ENCODE measurements at places on chromosomes 16 and 17.

- DNase-seq = no peak
These were observed 5.1 kb upstream of the SETD6 start for GRCh38 chr16:58510097-58510775.

DNA sequence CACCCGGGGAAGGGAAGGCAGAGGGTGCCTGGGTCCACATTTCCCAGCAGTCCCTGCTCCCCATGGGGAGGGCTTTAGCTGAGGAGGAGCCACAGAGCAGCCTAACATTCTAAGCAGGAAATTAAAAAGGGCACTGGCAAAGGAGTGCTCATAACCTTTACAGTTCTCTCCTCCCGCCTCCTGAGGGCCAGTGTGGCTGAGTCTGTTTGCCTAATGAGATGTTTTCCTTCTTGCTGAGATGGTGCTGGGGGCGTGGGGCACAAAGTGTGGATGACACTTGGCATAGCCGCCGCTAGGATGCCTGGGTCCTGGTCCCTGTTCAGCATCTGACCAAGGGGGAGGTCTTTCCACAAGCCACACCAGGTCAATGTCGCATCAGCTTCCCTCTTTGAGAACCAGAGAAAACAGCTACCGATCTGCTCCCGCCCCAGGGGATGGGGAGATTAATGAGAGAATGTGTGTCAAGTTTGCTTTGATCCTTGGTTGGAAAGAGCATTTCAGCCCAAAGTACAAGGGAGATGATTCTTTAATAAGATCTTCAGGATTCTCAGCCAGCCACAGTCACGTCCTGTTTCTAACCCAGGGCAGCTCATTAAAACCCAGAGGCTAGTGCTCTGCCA, 5.8 kb downstream of the KIF18B start:
- DNase-seq = no peak

- no peak for DNase-seq
These were observed 265.8 kb upstream of the SOX9 start for GRCh38 chr17:71855010-71855409.

DNA sequence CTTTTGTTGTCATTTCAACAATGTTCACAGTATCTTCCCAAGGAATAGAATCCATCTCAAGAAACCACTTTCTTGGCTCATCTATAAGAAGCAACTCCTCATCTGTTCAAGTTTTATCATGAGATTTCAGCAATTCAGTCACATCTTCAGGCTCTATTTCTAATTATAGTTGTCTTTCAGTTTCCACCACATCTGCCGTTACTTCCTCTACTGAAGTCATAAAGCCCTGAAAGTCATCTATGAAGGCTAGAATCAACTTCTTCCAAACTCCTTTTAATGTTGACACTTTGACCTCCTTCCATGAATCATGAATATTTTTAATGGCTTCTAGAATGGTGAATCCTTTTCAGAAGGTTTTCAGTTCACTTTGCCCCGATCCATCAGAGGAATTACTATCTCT, 102.1 kb downstream of the CDH13 start:
- DNase-seq = no peak

GRCh38 chr17:16932611-16933010, 39.3 kb downstream of the TNFRSF13B start:
- no peak for DNase-seq

DNA sequence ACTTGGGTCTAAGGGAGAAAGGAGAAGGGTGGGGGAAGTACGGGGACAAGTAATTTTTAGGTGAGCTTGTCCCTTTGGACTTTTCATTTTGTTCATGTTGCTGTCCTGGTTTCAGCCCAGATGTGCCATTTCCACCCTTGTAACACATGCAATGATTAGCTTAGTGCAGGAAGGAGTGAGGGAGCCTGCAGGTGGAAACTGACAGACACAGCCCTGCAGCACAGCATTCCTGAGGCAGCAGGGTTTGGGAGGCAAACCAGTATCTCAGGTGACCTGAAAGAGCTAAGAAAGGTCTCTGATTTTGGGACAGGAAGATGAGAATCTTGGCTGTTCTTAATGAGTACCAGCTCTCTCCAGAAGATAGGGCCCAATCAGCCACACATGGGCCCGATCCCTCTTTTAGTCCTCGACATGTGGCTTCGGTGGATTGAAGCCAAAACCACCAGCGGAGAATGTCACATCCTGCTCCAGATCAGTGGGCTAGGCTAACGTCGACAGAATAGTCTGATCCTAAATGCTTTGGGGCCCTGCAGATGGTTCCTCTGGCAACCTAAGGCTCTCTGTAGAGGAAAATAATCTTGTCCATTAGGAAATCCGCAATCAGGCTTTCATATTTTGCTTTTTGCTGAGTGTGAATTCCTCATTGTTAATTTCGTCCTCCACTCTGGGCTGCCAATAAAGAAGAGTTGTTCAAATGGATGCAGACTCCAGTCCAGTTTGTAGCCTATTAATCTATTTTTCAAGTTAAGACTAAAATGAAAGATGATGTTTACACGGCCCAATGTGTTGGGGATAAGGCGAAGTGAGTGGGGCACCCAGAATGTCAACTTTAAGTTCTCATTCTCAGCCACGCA, 3.8 kb upstream of the RNF157 start:
- no peak for DNase-seq

DNA sequence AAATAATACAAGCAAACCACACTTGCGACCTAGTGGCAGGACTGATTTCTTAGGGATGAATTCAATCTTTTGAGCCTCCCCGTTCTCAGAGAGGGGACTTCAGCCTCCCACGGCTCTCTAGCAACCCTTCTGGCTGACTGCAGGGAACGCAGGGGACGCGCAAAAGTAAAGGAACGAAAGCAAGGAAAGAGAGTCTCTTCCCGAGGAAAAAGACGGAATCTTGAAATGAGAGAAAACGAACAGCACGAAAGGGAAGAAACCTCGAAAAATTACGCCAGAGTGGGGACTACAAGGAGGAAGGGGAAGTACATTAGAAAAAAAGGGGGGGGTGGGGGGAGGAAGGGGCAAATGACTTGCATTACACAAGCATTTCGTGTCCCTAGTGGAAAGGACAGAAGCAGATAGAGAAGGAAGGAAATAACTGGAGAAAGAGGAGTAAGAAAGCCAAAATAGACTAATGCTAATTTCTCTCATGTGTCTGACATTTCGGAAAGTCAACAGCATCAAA, 1.2 kb downstream of the GRB2 start:
- DNase-seq = peak; percentile 46

DNA sequence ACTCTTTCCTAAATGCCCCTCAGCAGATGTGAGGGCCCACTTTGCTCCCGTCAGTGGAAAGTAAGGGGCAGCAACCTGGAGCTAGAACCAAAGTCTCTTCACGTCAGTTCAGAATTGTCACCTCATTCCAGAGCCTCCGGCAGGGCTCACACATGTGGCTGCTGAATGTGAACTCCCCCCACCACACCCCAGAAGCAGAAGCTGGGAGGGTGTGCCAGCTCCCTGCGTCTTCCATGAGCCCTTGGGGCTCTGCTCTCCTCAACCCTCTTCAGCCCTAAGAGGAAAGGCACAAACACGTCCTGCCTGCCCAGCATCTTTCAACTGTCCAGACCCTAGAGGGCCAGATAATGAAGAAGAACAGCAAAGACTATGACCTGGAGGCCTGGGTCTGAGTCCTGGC, 105.3 kb downstream of the SALL1 start:
- no peak for DNase-seq

GRCh38 chr16:90072442-90073105, 4.6 kb downstream of the PRDM7 start:
- no peak for DNase-seq

DNA sequence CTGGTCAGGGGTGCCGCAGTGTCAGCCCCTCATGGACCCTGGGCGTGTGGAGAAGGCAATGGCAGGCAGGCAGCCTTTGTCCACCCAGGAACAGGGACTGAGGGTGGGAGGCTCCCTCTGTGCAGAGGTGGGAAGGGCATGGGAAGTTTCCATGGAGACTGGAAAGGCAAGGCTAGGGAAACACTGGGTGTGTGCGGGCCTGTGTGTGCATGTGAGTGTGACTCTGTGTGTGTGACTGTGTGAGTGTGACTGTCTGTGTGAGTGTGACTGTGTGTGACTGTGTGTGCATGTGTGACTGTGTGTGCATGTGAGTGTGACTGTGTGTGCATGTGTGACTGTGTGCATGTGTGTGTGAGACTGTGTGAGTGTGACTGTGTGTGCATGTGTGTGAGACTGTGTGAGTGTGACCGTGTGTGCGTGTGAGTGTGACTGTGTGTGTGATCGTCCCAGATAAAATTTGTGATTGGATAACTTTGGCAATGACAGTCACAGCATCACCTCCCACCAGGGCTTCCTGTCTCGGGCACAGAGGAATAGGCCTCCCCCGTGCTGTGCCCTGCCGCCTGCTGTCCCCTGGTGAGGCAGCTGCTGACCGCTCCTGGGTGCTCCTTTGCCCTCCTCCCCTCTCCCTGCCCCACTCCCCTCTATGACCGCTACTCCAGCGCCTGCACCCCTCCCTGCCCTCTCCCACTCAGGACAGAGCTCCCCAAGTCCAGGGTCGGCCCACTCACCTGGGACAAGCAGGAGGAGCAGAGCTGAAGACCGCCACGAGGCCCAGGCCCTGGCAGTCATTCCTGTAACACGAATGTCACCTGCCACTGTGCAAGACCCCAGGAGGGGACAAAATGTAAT, 698 bp downstream of the CD300C start:
- no peak for DNase-seq

GRCh38 chr17:36650096-36650775, 48.9 kb downstream of the MRM1 start:
- no peak for DNase-seq

GRCh38 chr17:48961516-48962233, 6.7 kb downstream of the GIP start:
- DNase-seq = no peak

GRCh38 chr16:12709807-12710206, 93.9 kb downstream of the CPPED1 start:
- DNase-seq = no peak

GRCh38 chr16:11792410-11793241, 4.4 kb downstream of the ZC3H7A start:
- DNase-seq = no peak

DNA sequence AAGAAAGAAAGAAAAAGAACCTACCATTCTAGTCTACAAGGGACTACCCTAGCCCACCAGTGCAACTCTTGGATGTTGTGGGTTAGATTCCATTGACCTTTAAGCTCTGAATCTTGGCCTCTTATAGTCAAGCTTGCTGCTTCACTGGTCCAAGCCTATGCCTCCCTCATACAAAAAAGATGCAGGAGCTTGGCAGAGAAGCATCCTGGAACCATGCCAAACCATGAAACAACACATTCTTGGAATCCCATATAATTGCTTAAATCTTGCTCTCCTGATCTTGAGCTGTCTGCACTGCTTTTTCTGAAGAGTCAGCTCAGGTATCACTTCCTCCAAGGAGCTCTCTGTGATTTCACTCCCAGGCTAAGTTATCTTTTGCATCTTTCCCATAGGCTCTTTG, 117.9 kb upstream of the GPR139 start:
- no peak for DNase-seq

DNA sequence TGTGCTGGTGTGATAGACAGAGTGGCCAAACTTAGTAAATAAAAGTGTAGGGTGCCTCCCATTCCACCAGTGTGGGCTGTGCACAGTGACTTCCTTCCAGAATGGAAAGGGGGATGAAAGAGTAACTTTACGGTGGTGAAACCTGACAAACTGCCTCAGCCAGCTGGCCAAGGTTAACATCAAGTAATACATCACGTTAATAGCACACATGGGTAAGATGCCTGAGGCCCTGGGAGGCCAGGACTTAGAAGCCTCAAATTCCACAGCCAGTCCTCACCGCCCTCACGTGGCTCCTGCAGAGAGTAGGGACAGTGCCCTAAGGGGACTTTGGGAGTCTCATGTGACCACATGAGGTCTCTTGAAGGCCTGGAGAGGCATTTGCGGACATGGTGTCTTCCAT, 14.1 kb downstream of the RMI2 start:
- no peak for DNase-seq

- no peak for DNase-seq
These were observed 17.4 kb upstream of the BRD7 start for GRCh38 chr16:50386139-50386538.

- DNase-seq = no peak
These were observed 27.1 kb downstream of the OGFOD1 start for GRCh38 chr16:56478281-56479049.

DNA sequence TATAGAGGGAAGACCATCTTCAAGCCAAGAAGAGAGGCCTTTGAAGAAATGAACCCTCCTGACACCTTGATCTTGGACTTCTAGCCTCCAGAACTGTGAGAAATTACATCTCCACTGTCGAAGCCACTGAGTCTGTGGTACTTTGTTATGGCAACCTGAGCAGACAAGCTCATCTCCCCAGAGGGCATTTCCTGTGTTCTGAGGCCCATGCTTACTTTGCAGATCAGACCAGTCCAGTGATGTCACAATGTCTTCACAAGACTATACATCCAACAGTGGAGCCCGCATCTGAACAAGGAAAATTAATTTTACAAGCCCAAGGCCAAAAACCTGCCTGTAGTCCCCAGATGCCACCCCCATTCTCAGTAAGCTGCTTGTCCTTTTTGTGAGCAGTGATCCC, 14.8 kb upstream of the C17orf113 start:
- no peak for DNase-seq

GRCh38 chr17:27625856-27626255, 5.1 kb upstream of the LGALS9 start:
- no peak for DNase-seq

DNA sequence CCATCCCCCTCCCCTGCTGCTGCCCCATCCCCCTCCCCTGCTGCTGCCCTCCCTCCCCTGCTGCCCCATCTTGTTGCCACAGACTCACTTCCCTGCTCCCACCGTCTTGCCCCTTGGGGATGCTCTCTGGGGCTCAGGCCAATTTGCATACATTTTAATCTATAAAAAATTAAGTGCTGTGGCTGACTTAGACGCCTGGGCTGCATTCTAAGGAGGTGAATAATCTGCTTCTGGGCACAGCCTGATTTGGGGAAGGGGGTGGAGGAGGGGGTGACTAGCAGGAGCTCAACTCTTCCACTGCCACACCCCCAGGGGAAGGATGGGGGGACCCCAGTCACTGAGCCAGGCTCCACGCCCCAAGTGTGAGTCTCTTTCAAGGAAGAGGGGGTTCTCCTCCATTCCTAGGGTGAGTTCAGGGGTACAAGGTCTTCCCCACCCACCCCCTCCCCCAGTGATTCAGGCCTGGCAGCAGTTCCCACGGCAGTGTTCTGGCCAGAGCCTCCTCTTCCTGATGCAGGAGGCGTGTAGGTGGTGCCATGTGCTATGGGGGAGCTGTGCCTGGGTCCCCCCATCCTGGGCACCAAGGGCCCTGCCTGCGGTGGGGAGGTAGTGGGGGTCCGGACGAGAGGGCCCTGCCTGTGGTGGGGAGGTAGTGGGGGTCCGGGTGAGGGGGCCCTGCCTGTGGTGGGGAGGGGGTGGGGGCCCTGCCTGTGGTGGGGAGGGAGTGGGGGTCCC, 5.0 kb downstream of the DPH1 start:
- no peak for DNase-seq

DNA sequence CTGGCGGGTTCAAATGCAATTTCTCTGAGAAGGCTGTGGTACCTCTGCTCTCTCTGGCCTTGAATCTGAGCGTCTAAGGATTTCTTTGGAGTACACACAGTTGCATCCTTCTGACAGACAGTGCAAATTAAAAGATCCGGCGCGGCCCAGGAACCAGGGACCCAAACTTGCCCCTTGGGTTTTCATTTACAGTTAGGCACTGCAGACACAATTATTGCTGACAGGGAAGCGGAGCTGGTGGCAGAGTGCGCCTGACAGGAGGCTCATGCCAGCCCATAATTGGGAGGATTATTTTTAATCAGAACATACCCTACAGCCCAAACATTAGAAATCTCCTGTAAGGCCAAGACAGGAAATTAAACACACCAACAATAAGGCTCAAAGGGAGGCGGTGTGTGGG, 1023.4 kb upstream of the RBFOX1 start:
- no peak for DNase-seq
